ENCODE measurements at places on chromosomes 12 and 14. TPM values are rescaled to one million over a fixed set of nuclear protein-coding genes. Genes with fewer than 3 reads are reported as not detected.
A peak's percentile ranks its signal among the peaks of the same experiment; 100 is the strongest.

KLRF1 gene
- total RNA-seq, result not detected

CELA1 gene
- 0.29 TPM for total RNA-seq

RNASE3 gene
- not detected for total RNA-seq

LRTM2 gene
- total RNA-seq, result not detected

CD4 gene
- total RNA-seq, result 11.1 TPM

GRCh38 chr12:89875809-89876208 is 167.2 kb upstream of the ATP2B1 start:
- H3K4me3 ChIP-seq, result no peak overlapping the region
- no peaks in the 10 kb centered on the region for H3K27me3 ChIP-seq
- DNase-seq, result no peak
- no peak overlapping the region for H3K27ac ChIP-seq

DNA sequence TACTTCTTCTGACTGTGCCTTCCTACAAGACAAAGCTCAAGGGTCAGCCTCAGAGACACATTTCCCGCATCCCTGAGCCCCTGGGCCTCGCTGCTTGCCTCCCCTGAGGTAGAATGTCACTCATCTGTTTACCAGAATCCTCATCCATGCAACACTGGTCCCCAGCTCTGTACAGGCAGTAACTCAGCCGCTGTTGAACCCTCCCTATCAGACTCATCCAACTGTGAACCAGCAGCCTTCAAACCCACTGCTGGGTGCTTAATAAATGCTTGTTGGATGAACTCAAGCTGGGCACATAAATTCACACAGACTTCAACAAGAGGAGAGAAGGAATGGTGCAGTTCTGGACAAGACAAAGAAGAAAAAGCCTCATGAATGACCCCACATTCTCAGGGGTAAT is 6.1 kb downstream of the NT5DC3 start:
- H3K27me3 ChIP-seq, result no peaks in the 10 kb centered on the region
- peaks cover 21% of the 10 kb centered on the region for H3K4me1 ChIP-seq
- no peak for DNase-seq

GRCh38 chr12:19190292-19191031 is 60.9 kb downstream of the PLEKHA5 start:
- H3K27ac ChIP-seq, result no peak overlapping the region
- DNase-seq, result no peak
- H3K27me3 ChIP-seq, result no peaks in the 10 kb centered on the region
- no peak overlapping the region for H3K4me3 ChIP-seq
- no peaks in the 10 kb centered on the region for H3K36me3 ChIP-seq
- peaks cover 6% of the 10 kb centered on the region for H3K4me1 ChIP-seq

GRCh38 chr14:42323426-42323825 is 716.8 kb downstream of the LRFN5 start:
- H3K27me3 ChIP-seq, result no peaks in the 10 kb centered on the region
- no peak overlapping the region for H3K4me3 ChIP-seq
- no peak for DNase-seq
- no peak overlapping the region for H3K27ac ChIP-seq
- no peaks in the 10 kb centered on the region for H3K4me1 ChIP-seq

DNA sequence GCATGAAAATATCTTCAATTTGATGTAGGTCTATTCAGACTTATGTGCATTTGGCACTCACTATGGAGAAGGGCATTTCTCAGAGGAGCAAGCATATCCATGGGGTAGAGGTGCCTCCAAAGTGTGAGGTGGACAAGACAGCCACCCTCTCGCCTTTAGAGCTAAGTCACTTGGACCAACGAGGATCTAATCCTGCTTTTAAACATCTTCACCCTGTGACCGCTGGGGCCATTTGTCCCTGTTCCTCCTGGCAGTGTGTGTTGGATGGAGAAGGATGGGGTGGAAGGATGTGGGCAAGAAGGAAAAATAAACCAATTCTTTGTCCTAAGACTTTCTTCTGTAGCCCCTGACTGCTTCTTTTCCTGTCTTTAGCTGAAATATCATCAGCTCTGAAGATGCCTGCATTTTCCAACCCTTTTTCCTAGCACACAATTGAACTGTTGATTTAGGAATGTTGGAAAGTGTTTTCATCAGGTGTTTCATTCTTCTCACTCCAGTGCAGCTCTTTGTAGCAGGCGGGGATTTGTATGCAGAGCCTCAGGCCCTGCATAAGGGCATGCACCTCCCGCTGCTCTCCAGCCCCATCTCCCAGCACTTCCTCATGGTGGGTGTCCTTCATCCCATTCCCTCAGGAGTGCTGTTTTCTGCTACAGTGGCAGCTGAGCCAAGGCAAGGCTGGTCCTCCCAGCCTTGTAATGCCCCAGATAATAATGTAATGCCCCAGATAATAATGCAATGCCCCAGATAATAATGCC is 5.3 kb downstream of the FGF6 start:
- peaks cover 7% of the 10 kb centered on the region for H3K4me1 ChIP-seq
- no peak overlapping the region for H3K4me3 ChIP-seq
- no peaks in the 10 kb centered on the region for H3K36me3 ChIP-seq
- no peak overlapping the region for H3K27ac ChIP-seq
- H3K27me3 ChIP-seq, result peaks cover 3% of the 10 kb centered on the region
- DNase-seq, result no peak

DNA sequence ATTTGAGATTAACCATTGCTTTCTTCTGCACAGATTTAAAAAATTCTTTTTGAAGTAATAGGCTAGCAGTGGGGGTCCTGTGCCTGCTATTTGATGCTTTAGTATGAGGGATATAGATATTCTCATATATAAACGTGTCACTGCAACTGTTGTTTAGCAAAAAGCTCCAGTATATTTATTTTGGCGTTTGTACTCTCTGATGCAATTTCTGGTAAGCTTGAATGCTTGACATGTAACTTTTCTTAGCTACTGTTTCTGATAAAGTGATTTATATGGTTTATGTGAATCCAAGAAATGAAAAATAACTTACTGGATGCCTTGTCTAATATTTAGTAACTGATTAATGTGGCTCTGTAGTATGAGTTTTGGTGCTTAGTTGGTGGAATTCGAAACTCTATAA is 77.1 kb downstream of the TTLL5 start:
- DNase-seq, result no peak
- H3K36me3 ChIP-seq, result peaks cover 26% of the 10 kb centered on the region
- H3K27ac ChIP-seq, result no peak overlapping the region
- H3K4me3 ChIP-seq, result no peak overlapping the region

DNA sequence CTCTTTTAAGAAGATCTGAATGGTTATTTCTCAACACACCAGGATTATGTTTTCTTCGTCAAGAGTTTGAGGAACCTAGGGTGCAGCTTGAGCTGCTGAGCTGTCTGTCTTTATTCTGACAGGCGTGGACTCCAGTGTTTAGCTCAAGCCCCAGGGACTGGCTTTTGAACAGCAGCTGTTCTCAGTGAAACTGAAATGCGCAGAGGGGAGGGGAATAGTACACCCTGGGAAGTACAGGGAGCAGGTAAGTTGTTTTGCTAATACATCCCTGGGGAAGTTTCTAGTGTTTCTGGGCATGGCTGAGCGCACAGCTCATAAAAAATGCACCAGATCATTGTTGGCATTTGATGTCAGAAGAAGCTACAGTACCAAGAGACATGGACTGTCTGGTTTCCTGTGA is 659.8 kb downstream of the DIO2 start:
- H3K36me3 ChIP-seq, result no peaks in the 10 kb centered on the region
- H3K27me3 ChIP-seq, result no peaks in the 10 kb centered on the region
- no peak overlapping the region for H3K4me3 ChIP-seq

- no peak overlapping the region for H3K27ac ChIP-seq
- no peak for DNase-seq
- H3K36me3 ChIP-seq, result no peaks in the 10 kb centered on the region
- peaks cover 2% of the 10 kb centered on the region for H3K27me3 ChIP-seq
- no peak overlapping the region for H3K4me3 ChIP-seq
These were observed 10.0 kb upstream of the C14orf132 start for GRCh38 chr14:96029089-96029645.

DNA sequence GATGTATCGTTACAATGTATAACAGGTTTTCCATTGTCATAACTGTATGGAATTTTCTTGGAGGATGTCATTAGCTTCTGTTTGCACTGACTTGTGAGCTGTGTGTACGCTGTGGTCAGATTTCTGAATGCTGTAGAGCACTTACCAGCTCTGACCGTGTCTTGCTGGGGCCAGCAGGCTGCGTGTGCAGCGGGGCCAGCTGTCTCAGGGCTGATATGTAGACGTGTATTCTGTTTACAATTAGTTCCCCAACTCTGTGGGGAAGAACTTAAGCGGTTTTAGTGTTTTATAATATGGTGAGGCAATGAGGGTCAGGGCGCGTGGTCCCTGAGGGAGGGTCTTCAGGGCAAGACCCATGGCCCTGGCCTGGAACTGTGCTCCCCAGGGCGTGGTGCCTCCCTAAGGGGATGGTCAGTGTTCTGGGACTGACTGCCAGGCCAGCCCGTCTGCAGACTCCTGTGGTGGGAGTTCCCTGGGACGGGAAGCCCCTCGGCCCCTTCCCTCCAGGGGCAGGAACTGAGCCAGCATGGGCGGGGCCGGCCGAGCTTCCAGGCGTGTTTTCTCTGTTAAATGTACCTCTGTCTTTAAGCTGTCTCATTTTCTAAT is 18.7 kb downstream of the XRCC3 start:
- H3K4me1 ChIP-seq, result peaks cover 6% of the 10 kb centered on the region
- H3K27me3 ChIP-seq, result no peaks in the 10 kb centered on the region
- no peak overlapping the region for H3K27ac ChIP-seq
- peaks cover 9% of the 10 kb centered on the region for H3K36me3 ChIP-seq
- DNase-seq, result no peak
- no peak overlapping the region for H3K4me3 ChIP-seq

- H3K4me3 ChIP-seq, result peak overlapping the region; percentile 67
- DNase-seq, result no peak
- peaks cover 12% of the 10 kb centered on the region for H3K4me1 ChIP-seq
- H3K27me3 ChIP-seq, result peaks cover 4% of the 10 kb centered on the region
- H3K36me3 ChIP-seq, result no peaks in the 10 kb centered on the region
These were observed 938 bp upstream of the SLC25A29 start for GRCh38 chr14:100306998-100307765.

DNA sequence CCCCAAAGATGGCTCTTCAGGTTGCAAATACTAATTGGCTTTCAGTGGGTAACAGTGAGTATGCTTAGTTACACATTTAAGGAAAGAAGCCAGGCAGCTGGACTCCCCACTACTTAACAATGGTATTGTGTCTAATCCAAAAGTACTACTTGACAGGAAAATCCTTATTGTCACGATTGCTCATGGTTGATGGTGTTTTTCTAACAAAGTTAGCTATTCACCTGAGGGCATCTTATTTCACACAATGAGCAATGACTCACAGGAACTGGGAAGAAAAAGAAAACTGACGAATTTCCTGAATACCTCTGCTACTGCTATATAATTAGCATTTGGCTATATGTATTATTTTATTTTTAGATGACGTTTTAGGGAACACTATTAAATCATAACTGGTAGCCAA is 33.4 kb upstream of the ALG10 start:
- H3K4me1 ChIP-seq, result no peaks in the 10 kb centered on the region
- H3K27me3 ChIP-seq, result peaks cover 10% of the 10 kb centered on the region
- H3K4me3 ChIP-seq, result no peak overlapping the region

DNA sequence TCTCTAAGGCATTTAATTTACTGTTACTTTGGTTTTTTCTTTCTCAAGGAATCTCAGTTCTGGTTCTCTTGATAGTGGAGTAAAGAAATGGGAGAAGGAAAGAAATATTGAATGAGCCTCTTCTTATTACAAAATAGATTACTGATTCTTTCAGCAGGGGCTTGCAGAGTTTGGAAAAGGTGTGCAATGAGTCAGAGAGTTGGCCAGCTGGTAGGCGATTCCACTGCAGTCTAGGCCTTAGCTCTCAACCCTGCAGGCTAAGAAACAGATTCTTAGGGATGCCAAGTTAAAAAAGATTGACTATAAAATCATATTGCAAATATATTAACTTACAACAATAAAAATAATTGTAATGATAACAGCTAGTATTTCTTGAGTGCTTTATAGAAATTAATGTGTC is 25.8 kb downstream of the NR1H4 start:
- no peaks in the 10 kb centered on the region for H3K4me1 ChIP-seq
- DNase-seq, result no peak
- H3K27me3 ChIP-seq, result no peaks in the 10 kb centered on the region
- H3K27ac ChIP-seq, result no peak overlapping the region
- no peak overlapping the region for H3K4me3 ChIP-seq

GRCh38 chr14:86221755-86222154 is 691.8 kb downstream of the FLRT2 start:
- H3K27ac ChIP-seq, result no peak overlapping the region
- no peaks in the 10 kb centered on the region for H3K4me1 ChIP-seq
- DNase-seq, result no peak
- no peaks in the 10 kb centered on the region for H3K27me3 ChIP-seq

DNA sequence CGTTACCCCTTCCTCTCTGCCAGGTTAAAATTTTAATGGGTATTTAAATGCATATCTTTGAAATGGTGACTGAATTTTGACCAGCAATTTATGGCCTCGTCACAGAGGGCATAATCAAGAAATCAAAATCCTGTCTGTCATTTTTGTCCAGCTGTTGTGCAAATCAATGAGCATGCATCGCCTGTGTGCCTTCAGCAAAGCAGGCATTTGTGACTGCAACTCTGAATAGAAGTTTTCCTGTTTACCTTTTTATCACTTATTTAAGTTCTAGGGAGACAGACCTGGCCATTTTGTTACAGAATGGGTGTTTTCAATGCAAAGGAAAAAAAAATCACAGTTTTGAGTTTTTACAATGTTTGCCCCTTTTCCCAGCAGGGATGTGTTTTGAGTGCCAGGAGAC is 107.4 kb downstream of the PPM1A start:
- no peak overlapping the region for H3K27ac ChIP-seq
- no peak overlapping the region for H3K4me3 ChIP-seq
- H3K27me3 ChIP-seq, result peaks cover 3% of the 10 kb centered on the region
- no peak for DNase-seq
- no peaks in the 10 kb centered on the region for H3K4me1 ChIP-seq

GRCh38 chr14:65195042-65195719 is 92.9 kb upstream of the MAX start:
- no peak overlapping the region for H3K27ac ChIP-seq
- no peaks in the 10 kb centered on the region for H3K27me3 ChIP-seq

DNA sequence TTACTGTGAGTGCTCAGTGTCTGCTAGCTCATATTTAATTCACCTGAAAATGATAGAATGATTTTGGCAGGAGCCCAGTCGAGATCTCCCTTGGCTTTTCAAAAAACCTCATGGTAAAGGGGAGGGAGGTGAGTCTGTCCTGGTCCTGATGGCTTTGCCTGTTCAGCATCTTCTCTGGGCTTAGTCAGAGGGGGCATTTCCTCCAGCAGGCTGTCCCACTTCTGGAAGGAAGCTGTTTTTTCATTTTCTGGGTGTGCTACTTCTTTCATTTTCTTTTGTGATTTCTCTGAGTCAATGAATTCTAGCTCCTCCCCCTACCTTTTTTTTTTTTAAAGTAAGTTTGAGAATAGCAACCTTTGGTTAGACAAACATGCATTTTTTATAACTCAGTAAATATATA is 58.8 kb downstream of the TMX1 start:
- no peaks in the 10 kb centered on the region for H3K36me3 ChIP-seq
- DNase-seq, result peak; percentile 30
- peak overlapping the region; percentile 60 for H3K27ac ChIP-seq

DNA sequence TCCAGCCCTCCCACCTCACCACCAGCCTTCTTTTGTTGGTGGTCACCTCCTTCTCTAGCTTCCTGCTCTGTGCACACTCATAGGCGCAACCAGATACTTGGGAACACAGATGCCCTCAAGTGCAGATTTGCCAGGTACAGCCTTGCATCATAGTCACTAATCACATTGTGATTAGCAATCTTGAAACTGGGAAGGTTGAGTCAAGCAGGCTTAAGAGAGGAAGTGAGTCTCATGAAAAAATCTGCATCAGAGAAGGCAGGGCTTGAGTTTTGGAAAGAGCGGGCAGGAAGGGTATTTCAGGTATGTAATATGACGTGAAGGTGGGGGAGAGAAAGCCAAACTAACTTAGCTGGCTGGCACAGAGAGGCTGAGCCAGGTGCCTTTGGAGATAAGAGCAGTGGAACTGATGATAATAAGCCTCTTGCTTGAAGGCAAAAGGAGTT is 2.7 kb upstream of the RABGGTA start:
- H3K4me3 ChIP-seq, result peak overlapping the region; percentile 36
- no peaks in the 10 kb centered on the region for H3K27me3 ChIP-seq
- H3K4me1 ChIP-seq, result peaks cover 64% of the 10 kb centered on the region
- peak overlapping the region; percentile 89 for H3K27ac ChIP-seq
- H3K36me3 ChIP-seq, result peaks cover 18% of the 10 kb centered on the region
